CD4-positive, alpha-beta T cell (primary cell): ENCODE measurements at places on chromosomes 5 and 9.
A peak's percentile ranks its signal among the peaks of the same experiment; 100 is the strongest.

- DNase-seq: no peak
Measured at GRCh38 chr9:77968506-77968905, 63.1 kb downstream of the GNAQ start.

DNA sequence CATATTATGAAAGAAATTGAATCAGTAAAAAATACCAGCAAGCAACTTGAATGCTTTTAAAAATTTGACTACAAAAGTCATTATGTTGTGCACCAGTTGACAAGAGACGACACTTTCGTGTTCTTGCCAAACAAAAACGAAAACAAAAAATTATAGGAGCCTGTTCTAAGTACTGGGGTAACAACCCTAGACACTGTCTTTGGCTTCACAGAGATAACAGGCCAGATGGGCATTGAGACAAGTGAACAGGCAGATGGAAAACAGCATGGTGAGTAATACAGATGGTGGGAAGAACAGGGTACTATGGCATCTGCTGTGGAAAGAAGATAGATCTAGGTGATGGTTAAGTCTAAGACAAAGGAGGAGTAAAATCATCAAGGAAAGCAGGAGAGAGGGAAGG lies 99.0 kb downstream of the CDH12 start:
- DNase-seq: no peak

DNA sequence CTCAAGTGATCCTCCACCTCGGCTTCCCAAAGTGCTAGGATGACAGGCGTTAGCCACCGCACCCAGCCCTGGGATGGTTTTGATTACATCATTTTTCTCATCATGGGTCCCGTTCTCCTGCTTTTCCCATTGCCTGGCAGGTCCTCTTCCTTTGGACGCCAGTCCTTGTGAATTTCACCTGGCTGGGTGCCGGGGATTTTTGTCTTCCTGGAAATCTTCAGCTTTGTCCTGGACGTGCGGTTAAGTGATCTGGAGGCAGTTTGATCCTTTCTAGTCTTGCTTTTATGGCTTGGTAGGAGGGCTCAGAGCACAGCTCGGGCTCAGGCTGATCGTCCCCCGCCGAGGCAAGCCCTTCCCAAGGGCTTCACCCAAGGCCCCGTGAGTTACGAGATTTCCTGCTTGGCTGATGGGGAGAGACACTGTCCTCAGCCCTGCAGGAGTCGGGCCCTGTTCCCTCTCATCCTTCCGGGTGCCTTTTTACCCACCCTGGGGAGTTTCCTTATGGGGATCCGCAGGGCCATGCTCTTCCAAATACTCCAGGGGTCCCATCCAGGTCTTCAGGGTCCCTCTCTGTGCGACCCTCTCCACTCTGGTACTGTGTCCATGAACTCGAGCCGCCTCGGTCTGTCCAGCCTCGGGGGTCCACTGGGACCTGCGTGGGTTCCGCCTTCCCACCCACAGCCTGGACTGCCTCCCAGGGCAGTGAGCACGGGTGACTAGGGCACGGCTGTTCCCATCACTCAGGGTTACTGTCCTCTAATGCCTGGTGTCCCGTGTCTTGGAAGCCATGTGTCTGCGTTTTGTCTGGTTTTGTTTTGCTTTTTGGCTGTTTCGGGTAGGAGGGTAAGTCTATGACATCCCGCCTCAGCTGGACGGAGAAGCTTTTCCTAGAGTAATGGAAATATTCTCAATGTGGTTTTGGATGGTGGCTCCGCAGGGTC lies 22.3 kb upstream of the EGFL7 start:
- DNase-seq: no peak

- DNase-seq: no peak
Measured at GRCh38 chr5:167827766-167828165, 463.7 kb upstream of the WWC1 start.

GRCh38 chr9:115739096-115739875 lies 414.3 kb upstream of the PAPPA start:
- no peak for DNase-seq

GRCh38 chr9:122350577-122351355 lies 20.1 kb upstream of the PTGS1 start:
- peak; percentile 82 for DNase-seq

- no peak for DNase-seq
Measured at GRCh38 chr9:16342246-16343020, 528.0 kb downstream of the BNC2 start.

DNA sequence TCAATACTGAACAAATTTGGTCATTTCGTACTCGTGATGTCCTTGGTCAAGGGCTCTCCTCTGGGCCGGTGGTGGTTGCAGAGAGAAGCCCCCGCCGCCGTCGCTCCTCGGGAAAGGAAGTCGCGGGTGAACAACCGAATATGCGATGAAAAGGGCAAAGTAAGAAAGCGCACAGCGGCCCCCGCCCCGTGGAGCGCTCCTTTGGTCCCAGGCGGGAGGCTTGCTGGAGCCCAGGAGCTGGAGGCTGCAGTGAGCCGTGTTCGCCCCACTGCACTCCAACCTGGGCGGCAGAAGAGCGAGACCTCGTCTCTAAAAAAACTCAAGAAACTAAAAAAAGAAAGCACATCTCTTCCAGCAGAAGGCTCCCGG lies 108.4 kb upstream of the LARP1 start:
- DNase-seq: no peak

DNA sequence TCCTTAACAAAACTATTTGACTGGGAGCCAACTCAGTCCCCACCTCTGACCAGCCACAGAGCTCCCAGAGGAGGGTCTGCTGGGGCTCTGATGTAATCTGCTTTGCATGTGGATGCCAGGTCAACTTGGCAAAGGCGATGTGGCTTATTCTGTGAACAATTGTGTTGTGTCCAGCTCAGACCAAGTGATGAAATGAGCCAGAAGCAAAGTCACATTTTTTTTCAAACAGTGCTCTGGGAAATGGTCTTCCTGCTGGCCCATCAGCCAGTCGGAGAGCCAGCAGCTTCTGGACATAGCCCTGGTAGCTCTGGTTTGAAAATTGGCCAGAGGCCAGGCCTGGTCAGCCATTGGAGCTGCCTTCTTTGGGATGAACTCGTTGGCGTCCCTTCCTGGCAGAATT lies 86.5 kb downstream of the ANGPTL2 start:
- DNase-seq: no peak

- DNase-seq: no peak
Measured at GRCh38 chr9:107948086-107948485, 458.5 kb upstream of the KLF4 start.

DNA sequence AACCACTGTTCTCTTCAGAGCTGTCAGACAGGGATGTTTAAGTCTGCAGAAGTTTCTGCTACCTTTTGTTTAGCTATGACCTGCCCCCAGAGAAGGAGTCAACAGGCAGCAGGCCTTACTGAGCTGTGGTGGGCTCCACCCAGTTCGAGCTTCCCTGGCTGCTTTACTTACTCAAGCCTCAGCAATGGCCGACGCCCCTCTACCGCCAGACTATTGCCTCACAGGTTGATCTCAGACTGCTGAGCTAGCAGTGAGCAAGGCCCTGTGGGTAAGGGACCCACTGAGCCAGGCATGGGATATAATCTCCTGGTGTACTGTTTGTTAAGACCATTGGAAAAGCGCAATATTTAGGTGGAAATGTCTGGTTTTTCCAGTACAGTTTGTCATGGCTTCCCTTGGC lies 229.6 kb downstream of the TMEM167A start:
- DNase-seq: no peak

DNA sequence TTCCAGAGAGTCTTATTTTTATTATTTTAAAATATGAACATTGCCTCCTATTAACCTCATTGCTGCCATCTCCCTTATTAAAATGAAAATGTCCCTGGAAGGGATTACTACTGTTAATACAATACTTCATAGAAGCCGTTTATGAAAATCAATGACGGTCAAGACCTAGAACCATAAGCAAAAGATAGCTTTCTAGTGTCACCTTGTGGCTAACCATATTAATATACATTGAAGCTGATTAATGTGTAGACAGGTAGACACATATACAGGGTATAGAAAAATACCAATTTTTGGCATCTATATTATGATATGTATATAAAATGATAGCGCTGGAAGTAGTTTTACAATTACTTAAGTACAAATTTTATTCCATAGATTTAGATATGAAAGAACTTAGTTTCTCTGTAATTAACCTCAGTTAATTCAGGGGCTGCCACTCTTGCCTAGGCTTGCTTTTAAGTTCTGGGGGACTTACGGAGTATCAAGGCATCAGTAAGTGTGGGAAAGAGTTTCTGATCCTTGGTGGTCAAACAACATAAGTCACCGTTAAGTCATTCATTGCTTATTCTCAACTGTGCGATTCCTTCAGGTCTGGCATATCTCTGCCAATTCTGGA lies 2.5 kb upstream of the YTHDC2 start:
- DNase-seq: no peak

- no peak for DNase-seq
Measured at GRCh38 chr5:1437226-1437829, 7.9 kb downstream of the SLC6A3 start.

DNA sequence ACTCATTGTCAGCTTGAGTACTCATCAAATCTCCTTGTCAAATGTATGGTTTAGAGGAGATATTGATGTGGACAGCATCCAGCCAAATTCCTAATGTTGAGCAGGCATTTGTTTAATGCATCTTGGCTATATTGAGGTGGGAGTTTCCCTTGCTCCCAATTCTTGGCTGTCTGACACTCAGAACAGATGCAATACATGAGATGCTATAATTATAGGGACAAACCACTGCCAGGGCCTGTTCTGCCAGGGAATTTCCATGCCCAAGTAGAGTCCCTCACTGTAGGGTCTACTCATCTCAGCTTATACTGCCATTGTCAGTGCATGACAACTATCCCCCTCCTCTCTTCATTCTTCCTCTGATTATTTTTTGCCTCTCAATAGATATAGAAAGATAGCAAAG lies 392.0 kb upstream of the KCNN2 start:
- DNase-seq: no peak

DNA sequence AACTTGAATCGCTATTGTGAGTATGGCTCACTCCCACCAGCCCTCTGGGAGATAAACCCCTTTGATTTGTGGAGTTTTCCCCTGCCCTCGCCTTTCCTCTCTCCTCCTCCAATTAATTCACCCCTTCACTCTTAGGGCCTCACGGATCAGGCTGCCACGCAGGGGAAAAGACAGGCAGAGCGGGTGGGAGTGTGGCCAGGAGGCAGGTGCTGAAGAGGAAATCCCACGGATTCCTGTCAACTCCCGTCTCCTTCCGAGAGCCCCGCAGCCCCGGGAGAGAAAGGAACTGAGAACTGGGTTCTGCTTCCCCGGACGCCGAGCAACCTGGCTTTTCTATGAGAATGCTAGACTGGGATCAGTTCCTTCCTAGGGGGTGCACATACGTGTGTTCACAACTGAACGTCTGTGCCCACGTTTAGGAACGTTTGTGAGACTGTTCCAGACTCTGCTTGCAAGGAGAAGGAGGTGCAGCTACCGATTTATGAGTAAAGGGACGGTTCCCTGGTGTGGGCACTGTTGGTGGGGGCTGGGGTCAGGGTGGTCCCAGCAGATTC lies 314.5 kb upstream of the TLE4 start:
- no peak for DNase-seq

DNA sequence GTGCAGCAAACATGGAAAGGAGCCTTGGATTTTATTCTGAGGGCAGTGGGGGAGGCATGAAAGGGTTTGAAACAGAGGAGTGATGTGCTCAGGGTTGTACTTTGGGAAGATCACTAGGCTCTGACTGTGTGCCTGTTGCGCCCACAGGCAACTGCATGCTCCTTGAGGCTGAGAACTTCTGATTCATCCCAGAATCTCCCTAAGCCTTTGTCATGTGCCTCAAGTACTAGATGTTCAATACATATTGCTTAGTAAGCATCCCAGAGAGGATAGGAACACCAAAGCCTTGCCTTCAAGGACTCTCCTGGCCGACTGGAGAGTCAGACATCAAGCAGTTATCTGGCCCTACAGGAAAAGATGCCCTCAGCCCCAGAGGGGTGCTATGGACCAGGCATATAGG lies 54.1 kb downstream of the ARHGEF37 start:
- no peak for DNase-seq

- DNase-seq: no peak
Measured at GRCh38 chr9:15154677-15155076, 152.3 kb downstream of the TTC39B start.

GRCh38 chr9:94554439-94555331 lies at the start of gene PCAT7:
PCAT7 (plus strand) TSS chr9:94555083.
- DNase-seq: peak; percentile 4

DNA sequence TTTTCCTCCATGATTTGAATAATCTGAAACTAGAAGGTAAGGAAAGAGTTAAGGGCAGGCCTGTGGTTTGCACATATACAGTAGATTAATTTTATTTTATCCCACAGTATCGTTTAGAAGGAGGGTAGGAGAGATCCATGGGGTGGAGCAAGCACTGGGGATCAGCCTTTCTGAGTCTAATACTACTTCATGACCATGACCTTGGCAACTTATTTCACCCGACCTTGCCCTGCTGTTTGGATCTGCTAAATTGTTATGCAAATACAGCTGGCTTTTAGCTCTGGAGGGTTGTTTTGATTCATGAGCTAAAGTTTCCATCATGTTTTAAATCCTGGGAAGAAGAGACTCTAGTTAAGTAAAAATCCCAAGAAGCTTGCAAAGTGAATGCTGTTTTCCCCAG lies 864 bp upstream of the GRIN3A start:
- no peak for DNase-seq

DNA sequence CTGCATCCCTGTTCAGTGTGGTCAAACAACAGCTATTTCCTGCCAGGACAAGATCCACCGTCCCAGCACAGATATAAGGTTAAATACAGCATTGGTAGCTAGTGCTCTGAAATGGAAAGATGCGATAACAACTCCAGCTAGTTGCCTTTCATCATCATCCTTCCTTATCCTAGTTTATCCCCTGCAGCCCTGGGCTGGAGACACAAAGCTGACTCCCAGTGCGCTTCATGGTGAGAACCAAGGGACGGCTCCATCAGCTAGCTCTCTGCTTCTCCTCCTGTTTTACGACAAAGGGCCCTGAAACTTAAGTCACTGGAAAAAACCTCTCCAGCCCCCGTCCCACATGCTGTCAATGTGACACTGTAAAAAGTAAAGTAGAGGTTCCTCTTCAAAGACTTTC lies 37.9 kb downstream of the CDC14B start:
- DNase-seq: no peak

DNA sequence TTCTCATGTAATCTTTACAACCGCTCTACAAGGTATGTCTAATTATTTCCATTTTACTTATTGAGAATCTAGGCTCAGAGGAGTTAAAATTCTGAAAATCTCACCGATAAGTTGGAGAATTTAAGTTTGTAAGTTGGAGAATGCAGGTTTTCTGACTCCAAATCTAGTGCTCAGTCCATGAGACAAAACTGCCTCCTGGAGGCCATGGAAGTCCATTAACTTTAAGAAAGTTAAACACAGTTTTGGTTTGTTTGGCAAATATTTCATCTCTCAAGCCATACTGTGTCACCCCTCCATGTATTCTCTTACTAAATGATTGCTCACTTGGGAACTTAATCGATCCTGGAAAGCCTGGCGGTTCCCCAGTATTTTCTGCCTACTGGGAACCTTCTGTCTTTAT lies 52.6 kb downstream of the INIP start:
- DNase-seq: no peak

- DNase-seq: no peak
Measured at GRCh38 chr9:14515571-14516198, 177.5 kb downstream of the ZDHHC21 start.

DNA sequence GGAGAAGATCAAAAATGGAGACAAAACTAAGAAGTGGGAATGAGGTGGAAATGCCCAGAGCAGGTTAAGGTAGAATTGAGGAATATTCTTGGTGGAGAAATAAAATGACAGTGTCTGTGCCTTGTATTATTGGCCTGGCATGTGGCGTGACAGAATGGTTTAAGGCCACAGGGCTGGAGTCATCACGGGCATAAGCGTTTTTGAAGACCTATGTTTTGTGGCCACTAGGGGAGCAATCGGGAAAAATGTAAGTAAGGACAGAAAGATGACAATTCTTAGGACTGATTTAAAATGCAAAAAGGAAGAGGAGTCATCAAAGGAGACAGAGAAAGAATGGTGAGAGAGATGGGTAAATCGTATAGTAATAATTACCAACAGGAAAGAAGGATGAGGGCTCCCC lies 72.2 kb upstream of the EPB41L4A start:
- DNase-seq: no peak
